ENCODE measurements at places on chromosomes 16 and 17.

GRCh38 chr17:40072735-40073346, 10.1 kb downstream of the THRA start:
- DNase-seq = no peak

GRCh38 chr16:84144859-84145639, at the start of the genes DNAAF1 and HSDL1:
TSS of gene DNAAF1 (plus strand) at chr16:84145308. CDS start at chr16:84145441, 133 bp downstream.
TSS of gene HSDL1 (minus strand) at chr16:84145177. CDS start at chr16:84131321, 13,856 bp downstream.
- peak; percentile 29 for DNase-seq

- no peak for DNase-seq
Observed at GRCh38 chr17:41655611-41656111, 31.3 kb upstream of the KRT17 start.

DNA sequence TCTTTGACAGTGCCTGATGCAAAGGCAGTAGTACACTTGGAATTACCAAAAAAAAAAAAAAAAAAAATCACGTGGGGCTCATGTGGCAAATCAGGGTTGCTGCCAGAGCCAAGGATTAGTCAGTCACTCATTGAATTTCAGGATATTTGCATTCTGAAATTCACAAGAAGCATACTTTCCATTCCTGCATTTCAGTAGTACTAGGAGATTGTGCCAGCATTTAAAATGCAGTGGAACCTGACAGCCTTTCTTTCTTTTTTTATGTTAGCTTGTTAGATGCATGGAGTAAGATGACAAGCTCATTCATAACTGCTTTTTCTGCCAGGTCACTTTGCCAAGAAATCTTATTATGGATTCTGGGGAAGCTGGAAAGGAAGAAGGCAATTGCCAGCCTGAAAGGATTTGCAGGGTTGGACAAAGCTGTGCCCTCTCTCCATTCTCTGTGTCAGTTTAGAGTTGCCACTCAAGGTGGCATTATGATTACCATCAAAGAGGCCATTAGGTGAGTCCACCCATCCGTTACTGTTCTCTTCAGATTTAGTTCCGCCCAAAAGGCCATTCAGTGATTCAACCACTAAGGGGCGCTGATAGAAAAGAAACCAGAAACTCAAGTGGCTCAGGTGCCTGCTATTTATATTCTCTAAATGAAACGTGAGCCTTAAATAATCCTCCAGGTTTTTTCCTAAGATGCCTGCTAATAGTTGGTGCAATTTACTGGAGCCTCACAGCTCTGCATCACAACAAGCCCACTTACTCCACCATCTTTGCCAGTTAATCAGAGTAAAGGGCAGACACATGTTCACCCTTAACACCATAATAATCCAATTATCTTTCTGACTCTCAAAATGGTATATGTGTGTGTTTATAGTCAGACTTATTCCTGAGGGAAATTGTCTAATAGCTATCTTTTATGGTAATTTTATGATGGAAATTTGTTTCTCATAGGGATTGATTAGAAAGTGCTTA, 59.0 kb downstream of the TANGO6 start:
- peak; percentile 58 for DNase-seq

DNA sequence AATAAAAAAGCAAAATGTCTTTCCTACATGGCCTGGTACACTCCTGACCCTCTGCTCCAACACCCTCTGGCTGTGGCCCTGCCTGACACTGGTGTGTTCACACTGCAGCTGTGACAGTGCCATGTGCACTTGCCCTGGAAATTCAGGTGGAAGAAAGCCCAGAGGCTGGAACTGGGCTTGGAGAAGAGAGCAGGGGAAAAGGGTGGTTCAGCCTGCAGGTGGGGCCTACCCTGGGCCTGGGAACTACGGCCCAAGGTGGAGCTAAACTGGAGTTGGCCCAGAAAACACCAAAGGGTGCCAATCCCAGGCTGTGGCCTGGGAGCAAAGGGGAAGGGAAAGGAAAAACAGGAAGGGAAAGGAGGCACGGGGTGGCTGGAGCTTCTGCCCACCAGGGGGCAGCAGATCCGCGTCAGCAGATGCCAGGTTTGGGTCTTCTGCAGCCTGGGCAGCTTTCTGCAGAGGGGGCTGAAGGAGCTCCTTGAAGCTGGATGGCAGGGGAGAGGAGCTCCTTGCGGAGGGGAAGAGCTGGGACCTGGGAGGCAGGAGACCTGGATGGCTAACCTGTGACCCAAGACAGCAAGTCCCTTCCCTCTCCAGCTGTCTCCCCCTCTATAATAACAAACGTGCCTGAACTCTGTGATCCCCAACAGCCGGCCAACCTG, 15.4 kb upstream of the CTCF start:
- DNase-seq = no peak

GRCh38 chr17:57372156-57372555, 115.8 kb downstream of the MSI2 start:
- DNase-seq = peak; percentile 70

- no peak for DNase-seq
Observed at GRCh38 chr16:80263181-80263823, 277.5 kb upstream of the DYNLRB2 start.

GRCh38 chr17:80720610-80721577, 176.3 kb downstream of the RPTOR start:
- peak; percentile 69 for DNase-seq

DNA sequence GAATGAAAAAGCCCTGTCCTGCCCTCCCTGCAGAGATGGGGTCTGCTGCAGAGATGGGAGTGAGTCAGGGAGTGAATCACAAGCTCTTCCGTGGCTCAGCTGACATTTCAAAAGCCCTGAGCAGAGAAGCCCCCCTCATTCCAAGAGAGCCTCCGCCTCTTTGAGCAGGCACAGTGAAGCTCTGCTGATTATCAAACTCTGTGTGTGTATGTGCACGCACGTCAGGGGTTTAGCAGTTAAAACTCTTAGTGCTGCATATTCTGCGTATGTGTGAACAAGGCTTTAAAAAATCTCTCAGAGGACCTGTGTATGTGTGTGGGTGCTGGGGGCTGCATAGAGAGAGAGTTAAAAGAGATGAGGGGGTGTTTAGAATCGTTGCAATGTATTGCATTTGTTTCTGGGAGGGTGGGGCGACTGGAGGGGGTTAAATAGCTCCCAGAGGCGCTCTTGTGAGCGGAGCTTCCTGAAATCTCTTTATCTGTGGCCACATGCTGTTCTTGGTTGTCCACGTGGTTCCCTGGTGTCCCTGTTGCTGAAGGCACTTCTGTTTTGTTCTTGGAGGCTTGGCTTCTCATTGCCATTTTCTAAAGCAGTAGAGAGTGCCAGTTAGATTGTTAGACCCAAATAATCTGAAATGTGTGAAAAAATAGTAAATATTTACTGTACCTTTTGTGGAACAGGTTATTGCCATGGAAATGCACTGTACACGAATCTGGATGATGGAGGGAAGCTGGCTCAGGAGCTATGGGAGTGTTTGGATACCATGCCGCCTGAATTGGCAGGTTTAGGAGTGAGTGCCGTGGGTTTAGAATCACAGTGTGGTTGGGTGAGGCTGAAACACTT, 116.6 kb downstream of the PRKCB start:
- peak; percentile 5 for DNase-seq

- DNase-seq = no peak
Observed at GRCh38 chr17:413016-413350, 60.4 kb upstream of the RPH3AL start.

All from astrocyte (in vitro differentiated cells and primary cell).